Fibroblast of skin of right quadriceps (primary cell): ENCODE measurements at places on chromosomes 2 and 18.

GRCh38 chr2:236855866-236856847 lies 229.5 kb upstream of the COPS8 start:
- DNase-seq = no peak

DNA sequence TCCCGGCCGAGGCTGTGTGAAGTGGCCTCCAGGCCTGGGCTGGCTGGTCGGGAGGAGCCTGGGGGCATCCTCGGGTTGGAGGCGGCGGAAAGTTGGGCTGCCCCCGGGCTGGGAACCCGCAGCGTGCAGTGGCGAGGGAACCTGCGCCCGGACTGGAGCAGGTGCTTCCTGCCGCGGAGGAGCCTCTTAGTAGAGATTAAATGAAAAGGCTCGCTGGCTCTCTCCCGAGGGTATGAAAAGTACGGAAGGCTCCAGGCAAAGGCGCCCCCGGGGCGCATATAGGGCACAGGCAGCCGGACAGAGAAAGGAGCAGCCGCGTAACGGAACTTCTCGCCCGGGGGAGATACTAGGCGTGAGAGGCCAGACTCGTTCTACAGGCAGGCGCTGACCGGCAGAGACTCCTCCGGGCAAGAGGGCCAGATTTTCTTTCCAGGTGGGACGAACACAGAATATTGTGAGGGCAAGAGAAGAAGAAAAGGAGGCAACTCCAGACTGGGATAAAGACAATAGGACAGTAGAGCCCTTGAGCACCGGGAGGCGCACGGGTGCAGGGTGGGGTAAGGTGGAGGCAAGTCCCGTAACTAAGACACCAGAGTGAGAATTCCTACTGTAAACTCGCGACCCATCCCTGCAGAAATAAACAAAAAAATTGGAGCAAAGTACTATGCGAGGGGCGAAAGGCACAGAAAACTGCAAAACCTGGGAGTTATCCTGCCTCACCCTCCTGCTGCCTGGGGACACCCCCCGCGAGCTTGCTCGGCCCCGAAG lies 816 bp downstream of the CDH2 start:
- DNase-seq = peak; percentile 30

DNA sequence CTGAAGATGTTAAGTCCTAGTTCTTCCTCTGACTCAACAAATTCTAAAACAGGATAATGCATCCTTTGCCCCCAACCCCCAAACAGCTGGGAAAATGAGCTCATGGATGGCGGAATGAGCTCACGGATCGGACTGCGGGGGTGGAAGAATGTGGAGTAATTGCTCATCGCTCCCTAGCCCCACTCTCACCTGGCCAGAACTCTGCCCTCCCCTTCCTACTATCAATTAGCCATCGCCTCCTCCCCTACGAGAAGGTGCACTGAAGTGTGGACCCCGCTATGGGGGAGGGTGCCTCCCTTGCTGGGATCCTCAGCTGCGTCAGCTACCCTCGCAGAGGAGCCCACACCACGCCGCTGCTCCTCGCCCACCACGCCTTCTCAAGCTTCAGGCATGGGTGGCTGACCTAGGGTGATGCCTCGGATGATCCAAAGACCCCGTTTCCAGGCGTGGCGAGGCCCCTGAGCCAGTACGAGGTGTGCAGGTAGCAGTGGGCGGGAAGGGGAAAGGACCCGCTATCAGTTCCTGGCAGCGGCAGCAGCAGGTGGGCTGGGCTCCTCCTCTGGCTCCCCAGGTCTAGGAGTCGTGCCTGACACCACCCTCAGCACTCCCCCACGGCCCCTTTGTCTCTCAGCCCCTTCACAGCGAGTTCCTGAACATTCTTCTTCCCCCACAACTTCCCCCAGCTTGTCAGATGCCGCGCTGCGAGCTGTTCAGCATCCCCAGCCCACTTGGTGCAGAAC lies 82.1 kb upstream of the POMC start:
- DNase-seq = peak; percentile 91

DNA sequence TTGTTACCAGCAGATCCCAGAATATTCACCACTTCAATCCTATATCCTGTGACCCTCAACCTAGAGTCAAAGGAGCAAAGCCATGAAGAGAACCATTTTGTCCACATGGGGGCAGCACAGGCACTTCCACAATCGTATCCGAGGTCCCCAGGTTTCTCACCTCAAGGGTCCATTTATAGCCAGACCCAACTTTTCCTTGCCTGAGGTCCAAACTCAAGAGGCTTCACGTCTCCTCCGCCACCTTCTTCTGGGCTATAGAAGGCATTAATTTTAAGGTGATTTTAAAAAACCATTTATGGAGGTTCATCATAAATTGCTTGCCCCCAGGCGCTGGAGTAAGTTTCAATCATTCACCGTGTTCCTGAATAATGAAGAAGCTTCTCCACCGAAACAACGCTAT lies 111.6 kb upstream of the NABP1 start:
- DNase-seq = peak; percentile 63

GRCh38 chr2:108224022-108224421 lies 15.7 kb upstream of the SULT1C3 start:
- no peak for DNase-seq

- DNase-seq = no peak
Measured at GRCh38 chr2:70960833-70961647, 17.4 kb upstream of the ANKRD53 start.

- DNase-seq = no peak
Measured at GRCh38 chr2:101311696-101312017, 3.2 kb upstream of the RNF149 start.

DNA sequence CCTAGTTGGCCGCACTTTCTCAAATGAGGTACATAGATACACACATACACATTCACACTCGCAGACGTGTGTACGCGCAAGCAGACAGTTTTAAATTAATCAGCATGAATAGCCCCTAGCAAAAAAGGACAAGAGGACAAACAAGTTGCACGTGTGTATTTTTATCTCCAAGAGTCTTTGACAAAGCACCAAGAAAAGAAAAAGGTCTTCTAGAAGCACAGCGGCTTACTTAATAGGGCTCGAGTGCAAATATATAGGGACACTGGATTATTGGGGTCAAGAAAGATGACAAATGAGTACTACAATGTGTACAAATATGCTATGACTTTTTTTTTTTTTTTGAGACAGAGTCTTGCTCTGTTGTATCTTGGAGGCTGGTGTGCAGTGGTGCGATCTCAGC lies 1.7 kb upstream of the BCL2 start:
- DNase-seq = no peak

- DNase-seq = no peak
Measured at GRCh38 chr2:176063958-176064357, 19.8 kb downstream of the EVX2 start.

- no peak for DNase-seq
Measured at GRCh38 chr18:68102117-68102516, 585.6 kb upstream of the DSEL start.

GRCh38 chr2:46119453-46119852 lies 177.8 kb upstream of the EPAS1 start:
- peak; percentile 78 for DNase-seq

- DNase-seq = peak; percentile 80
Measured at GRCh38 chr2:48699348-48699930, 56.1 kb downstream of the LHCGR start.

GRCh38 chr2:104752504-104752903 lies 101.4 kb upstream of the POU3F3 start:
- DNase-seq = no peak

- no peak for DNase-seq
Measured at GRCh38 chr2:131039535-131039907, 53.7 kb downstream of the FAM168B start.

DNA sequence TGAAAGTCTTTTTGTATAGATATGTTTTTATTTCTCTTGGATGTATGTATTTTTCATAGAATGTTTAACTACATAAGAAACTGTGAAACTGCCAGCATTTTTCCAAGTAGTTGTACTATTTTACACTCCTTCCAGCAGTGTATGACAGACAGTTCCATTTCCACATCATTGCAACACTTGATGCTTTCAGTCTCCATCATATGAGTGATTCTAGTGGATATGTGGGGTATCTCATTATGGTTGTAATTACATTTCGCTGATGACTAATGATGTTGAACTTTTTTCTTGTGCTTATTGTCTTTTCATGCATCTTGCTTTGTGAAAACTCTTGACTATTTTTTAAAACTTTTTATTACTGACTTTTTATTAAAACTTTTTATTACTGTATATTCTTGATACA lies 101.4 kb downstream of the ARHGAP28 start:
- DNase-seq = peak; percentile 38

- no peak for DNase-seq
Measured at GRCh38 chr2:37786854-37787253, 115.4 kb upstream of the CDC42EP3 start.

- peak; percentile 53 for DNase-seq
Measured at GRCh38 chr2:163736433-163737189, 803 bp upstream of the FIGN start.

- no peak for DNase-seq
Measured at GRCh38 chr2:19688059-19688458, 213.7 kb downstream of the TTC32 start.

DNA sequence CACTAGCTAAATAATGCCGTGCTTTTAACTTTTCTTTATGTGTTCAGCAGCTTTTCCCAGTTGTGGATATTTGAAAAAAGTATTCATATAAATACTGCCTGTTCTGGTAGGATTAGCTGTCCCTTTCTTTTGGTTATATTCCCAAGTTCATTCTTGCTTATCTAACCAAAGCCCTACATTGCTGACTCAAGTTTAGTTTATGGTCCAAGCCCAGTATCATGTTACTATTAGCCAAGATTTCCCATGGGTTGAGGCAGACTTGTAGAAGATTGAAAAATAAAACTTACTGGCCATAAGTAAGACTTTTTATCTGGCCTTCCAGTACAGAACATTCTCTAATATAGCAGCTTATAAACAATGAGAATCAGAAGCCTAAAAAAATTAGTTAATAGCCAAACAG lies 49.7 kb upstream of the NFE2L2 start:
- DNase-seq = peak; percentile 50

- DNase-seq = no peak
Measured at GRCh38 chr2:172893111-172893510, 157.5 kb downstream of the RAPGEF4 start.

DNA sequence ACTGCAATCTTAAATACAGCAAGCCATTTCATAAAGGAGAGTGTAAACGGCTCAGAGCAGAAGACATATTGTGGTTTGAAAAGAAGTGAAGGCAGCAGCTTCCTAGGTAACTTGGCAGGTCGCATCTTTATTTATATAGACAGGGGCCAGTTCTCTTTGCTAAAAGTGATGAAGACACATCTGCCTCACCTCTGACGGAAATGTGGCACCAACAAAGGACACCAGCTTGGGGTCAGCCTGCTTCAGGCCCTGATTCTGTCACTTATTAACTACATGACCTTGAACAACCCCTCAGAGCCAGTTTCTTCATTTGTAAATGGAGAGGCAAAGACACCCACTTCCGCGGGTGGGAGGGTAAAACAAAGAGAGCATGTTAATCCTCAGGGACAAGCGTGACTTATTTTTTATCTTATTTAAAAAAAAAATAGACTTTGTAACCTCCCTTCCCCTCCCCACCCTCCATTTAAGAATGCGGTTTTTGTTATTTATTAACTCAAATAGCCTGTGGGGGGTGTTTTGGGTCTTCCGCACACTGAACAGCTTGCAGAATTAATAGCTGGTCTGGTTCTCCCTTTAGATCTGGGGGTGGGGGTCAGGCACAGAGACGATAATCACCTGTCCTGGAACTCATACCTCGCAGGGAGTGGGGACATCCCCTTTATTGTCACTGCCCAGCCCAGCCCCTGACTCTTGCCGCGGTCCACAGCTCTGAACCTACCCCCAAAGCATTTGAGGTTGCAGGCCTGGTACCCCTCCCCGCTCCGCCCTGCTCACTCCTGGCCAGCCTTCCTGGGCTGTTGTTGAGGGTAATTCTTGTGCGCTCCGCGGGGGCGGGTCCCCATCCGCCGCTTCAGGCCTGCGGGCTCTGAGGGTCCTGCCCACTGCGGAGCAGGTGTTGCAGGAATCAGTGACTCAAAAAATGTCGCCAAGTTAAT lies 64.2 kb upstream of the TMEM17 start:
- no peak for DNase-seq

DNA sequence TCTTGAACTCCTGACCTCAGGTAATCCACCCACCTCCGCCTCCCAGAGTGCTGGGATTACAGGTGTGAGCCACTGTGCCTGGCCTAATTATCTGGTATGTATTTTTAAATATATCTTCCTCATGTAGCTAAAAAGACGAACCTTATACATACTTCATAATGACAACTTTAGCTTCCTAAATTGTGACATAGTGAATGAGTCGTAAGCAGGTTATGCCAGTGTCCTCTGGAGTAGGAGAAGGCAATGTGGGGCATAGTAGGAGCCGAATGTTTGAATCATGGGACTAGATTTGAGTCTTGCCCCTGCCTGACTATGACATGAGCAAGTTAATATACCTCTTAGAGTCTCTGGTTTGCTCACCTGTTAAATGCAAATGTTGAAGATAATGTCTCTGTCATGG lies 95.8 kb upstream of the FOSL2 start:
- peak; percentile 69 for DNase-seq

- DNase-seq = no peak
Measured at GRCh38 chr18:13051950-13052349, 60.8 kb downstream of the CEP192 start.

GRCh38 chr2:79082987-79083386 lies 4.8 kb downstream of the REG1B start:
- no peak for DNase-seq

GRCh38 chr18:41905786-41906527 lies 49.1 kb upstream of the PIK3C3 start:
- no peak for DNase-seq
